ENCODE measurements at places on chromosomes 2 and 18. TPM values are rescaled to one million over a fixed set of nuclear protein-coding genes. Genes with fewer than 3 reads are reported as not detected.

DNA sequence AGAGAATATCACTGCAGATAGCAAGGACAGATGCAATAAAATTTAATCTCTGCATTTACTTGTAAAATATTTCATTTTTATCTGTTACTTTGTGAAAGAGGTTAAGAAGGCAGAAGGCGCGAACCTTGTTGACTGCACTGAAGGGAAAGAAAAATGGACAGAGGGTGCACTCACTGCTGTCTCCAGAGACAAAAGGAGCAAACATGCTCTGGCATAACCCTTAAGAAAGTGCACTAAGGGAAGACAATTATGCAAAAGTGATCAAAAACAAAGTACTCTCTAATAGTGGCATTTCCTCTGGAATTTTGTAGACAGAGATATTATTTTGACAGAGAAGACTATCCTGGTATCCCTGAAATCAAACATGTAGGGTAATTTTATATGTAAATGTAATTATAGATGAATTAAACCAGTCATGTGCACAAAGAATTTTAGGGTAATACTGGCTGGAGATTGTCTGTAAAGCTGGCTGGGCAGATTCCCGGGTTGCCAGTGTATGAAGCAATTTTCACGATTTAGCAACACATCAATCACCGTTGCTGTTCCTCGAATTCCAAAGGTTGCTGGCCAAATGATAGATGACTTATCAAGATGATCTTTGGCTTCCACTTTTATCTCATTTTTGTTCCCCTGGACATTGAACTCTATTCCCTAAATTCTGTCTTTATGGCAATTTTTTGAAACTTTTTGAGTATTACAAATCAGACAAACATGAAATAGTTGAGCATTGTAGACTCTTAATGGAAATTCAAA, 1176.9 kb downstream of the SUCLG1 start:
- DNase-seq: no peak

The TRABD2A gene
- total RNA-seq: 0.58 TPM

The NOSTRIN gene
- total RNA-seq: 3.1 TPM

The SLC4A3 gene
- 12.2 TPM for total RNA-seq

DNA sequence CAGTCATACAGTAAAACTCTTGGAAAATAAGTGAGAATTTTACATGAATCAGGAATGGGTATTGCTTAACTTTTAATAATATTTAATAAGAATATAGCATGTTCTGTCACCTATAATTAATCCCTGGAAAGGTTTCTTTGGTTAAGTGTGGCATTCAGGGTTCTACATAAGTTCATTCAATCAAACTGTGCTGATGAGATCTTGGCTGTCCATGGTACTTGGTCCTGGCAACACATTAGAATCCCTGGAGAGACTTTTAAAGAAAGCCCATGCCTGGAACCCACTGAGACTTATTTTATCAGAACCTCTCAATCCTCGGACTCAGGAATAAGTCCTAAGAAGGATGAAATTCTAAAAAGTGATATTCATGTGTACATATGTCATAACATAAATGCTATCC, 60.3 kb downstream of the CERKL start:
- no peak for DNase-seq

- DNase-seq: no peak
Observed at GRCh38 chr18:57095884-57096283, 51.0 kb upstream of the BOD1L2 start.

- DNase-seq: no peak
Observed at GRCh38 chr2:70161069-70161534, 29.7 kb downstream of the C2orf42 start.

GRCh38 chr2:172888714-172889669, 153.3 kb downstream of the RAPGEF4 start:
- DNase-seq: no peak

- DNase-seq: no peak
Observed at GRCh38 chr2:61549546-61549945, 11.4 kb upstream of the XPO1 start.

The CIB4 gene
- not detected for total RNA-seq

The CROCC2 gene
- not detected for total RNA-seq

DNA sequence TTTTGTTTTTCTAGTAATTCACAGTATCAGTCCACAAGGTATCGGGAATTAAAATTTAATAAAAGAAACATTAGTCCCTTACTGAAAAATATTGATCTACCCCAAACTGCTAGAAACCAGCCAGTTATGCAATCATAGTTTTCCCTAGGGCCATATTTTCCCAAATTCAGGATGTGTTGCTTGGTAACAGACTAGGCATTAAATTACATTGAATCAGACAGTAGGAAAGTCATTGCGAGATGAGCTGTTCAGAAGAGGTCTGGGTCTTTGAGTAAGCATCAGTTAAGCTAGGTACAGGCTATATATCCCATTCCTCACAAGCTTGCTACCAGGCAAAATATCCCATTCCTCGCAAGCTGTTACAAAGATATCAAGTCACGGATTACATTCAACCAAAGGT, 123.0 kb upstream of the CCDC150 start:
- DNase-seq: no peak

GRCh38 chr2:36433311-36434217, 78.0 kb downstream of the CRIM1 start:
- no peak for DNase-seq

- no peak for DNase-seq
Observed at GRCh38 chr18:56992777-56993176, 154.1 kb upstream of the BOD1L2 start.

GRCh38 chr2:75238670-75239330, 39.5 kb upstream of the TACR1 start:
- DNase-seq: no peak

- no peak for DNase-seq
Observed at GRCh38 chr2:177211576-177212105, 953 bp upstream of the HNRNPA3 start.

GRCh38 chr18:77015169-77015568, 117.4 kb downstream of the MBP start:
- DNase-seq: no peak

All from epithelial cell of proximal tubule (primary cell).